Left renal cortex interstitium (tissue), 4 donors: ENCODE measurements at places on chromosomes 1 and 21.

DNA sequence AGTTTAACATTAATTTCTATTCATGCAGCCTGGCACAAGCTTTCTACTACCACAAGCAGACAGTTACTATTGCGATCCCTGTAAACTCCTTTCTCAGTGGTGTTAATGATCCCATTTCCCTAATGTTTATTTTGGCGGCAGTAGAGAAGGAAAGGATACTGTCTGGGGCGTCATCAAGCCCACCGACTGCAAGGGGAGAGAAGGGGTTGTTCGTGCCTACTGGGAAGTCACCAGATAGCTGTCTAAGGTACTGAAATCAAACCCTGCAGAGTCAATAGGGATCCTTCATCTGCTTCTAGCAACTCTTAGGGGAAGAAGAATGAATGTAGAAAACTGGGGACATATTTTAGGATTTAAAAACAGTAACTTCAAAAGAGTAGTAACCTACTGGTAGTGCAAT, 95.2 kb upstream of the ADAR start:
- no peak for DNase-seq

DNA sequence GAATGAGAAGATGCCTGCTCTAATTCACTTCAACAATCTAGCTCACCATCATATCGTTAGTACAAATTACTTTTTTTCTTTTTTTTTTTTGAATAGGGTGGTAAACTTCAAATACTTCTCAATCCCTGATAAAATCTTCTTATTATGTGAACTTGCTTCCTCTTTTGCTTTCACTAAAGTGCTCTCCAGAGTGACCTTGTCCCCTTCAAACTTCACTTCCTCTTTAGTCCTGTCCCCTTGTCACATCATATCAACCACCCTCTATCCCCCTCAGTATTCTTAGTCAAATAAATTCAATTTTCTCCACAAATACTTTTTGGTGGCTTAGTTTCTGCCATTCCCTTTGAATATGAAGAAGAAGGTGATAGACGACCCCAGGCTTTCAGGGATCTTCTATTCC, 124.9 kb upstream of the PLXNA2 start:
- DNase-seq, result no peak

GRCh38 chr1:67814121-67814772, 19.0 kb downstream of the GNG12 start:
- no peak for DNase-seq

DNA sequence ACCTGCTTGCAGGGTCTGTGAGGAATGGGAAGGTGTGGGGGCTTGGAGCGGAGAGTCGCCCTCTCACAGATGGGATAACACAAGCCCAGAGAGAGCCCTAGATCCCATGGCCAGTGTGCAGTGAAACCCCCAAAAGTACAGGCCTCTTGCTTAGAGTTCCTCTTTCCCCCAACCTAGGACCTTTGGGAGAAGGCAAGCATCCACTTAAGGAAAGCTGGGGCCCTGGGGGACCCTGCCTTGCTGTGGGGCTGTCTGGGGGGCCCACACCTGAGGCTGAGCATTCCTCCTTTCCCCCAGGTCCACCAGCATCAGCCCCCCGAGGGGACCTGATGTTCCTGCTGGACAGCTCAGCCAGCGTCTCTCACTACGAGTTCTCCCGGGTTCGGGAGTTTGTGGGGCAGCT, 1.1 kb downstream of the VWA1 start:
- no peak for DNase-seq

DNA sequence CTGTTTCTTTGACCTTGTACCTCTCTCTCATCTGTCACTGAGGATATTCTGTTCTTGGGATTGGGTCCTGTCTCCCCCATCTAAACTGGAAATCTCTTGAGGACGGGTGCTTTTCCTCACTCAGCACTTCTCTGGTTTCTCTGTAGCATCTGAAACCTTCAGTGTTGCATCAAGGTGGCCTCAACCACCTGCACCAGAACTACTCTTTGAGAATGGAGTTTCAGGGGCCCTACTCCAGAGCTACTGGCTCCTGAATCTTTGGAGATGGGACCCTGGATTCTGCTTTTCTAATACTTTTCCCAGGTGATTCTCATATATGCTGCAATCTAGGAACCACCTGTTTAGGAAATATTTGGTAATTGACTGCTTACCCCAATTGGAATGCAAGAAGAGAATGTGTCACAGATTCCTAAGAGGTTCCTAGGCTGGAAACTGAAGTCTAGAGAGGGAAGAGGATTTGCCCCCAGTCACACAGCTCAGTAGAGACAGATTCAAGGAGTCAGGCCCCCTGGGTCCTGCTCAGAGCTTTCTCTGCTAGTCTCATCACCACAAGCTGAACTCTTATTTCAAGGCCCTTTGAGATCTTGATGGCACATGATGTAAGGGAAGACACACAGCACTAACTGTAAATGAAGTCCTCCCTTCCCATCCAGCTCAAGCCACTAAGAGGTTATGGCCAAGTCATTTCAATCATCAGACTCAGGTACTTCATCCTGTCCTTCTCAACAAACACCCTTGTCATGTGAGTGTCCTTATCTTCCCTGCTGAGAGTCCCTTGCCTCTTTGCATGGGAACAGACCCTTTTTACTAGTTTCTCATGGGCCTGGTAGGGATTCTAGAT, 48.7 kb downstream of the EIF2D start:
- no peak for DNase-seq

- no peak for DNase-seq
These were observed 18.1 kb downstream of the SLC37A1 start for GRCh38 chr21:42531771-42532170.

GRCh38 chr21:33496345-33496744, 4.8 kb upstream of the DNAJC28 start:
- DNase-seq, result no peak

- DNase-seq, result no peak
These were observed 6.0 kb downstream of the RAVER2 start for GRCh38 chr1:64750875-64751274.

DNA sequence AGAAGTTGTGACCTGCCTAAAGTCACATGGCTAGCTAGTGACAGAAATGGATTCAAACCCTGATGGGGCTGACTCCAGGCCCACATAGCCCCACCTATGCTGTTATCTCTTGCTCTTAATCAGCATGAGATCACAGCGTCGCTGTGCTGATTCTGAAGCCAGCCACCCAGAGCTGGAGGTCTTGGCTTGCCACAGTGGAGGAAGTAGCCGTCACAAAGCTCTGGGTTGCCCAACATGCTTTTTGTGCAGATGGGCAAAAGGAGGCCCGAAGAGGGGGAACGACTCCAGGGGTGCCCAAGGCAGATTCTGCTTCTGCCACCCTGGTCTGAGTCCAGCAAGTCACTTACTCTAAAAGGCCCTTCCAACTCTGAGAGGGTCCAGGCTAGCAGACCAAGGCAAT, 14.7 kb upstream of the MFSD2A start:
- DNase-seq, result no peak

- no peak for DNase-seq
These were observed 62.7 kb downstream of the CAPN2 start for GRCh38 chr1:223775054-223775453.

- DNase-seq, result no peak
These were observed 228.2 kb upstream of the KCNK2 start for GRCh38 chr1:214854126-214854875.

DNA sequence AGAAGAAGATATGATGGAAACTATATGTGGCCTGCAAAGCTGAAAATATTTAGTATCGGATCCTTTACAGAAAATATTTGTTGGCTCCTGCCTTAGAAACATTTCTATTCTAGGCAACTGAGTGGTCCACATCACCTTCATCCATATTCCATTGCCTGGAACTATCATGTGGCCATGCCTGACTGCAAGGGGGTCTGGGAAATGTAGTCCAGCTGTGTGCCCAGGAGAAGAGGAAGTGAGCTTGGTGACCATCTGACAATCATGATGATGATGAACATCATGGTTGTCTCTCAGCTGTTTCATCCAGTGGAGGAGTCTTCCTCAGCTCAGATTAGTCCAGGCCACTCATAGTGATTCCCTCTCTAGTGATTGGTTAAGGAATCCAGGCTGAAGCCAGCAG, 61.8 kb upstream of the IFNLR1 start:
- no peak for DNase-seq

DNA sequence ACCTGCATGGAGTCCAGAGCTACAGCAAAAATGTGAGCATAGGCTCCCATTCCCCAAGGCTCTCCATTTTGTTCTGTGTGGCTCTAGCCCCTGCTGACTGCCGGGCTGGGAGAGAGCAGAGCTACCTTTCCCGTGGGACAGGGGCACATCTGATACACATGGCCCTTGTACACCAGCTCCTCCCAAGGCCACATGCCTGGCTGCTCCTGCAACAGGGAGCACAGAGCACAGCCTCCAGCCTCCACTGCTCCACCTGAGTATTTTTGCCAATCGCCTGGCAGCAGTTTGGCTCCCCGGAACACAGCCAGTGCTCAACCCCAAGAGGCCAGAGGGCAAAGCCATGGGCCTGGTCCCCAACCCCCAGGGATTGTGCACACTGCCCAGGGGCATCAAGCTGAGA, 146.5 kb downstream of the CHD1L start:
- DNase-seq, result no peak

DNA sequence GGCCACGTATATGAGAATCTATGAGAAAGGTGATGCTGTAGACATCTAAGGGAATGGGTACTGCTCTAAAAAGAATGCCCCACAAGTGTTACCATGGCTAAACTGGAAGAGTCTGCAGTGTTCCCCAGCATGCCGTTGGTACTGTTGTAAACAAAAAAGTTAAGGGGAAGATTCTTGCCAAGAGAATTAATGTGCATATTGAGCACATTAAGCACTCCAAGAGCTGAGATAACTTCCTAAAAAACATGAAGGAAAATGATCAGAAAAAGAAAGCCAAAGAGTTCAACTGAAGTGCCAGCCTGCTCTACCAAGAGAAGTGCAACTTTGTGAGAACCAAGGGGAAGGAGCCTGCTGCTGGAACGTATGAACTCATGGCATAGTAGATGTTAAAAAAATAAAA, 40.8 kb downstream of the PLPP3 start:
- DNase-seq, result no peak

- no peak for DNase-seq
These were observed 17.1 kb downstream of the PRXL2B start for GRCh38 chr1:2603521-2604155.

DNA sequence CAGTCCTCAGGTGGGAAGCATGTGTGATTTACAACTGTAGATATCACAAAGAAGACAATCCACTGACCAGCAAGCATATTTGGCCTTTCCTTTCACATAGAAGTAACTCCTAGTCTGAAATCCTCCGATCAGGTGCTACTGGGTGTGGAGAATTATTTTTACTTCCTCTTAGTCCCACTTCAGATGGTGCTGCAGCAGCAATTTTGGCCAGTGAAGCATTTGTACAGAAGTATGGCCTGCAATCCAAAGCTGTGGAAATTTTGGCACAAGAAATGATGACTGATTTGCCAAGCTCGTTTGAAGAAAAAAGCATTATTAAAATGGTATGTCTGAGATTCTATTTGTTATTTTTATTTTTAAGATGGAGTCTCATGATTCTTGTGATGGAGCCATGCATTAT, 51.0 kb downstream of the SCP2 start:
- DNase-seq, result no peak

GRCh38 chr1:173002891-173003838, 47.6 kb downstream of the TNFSF18 start:
- no peak for DNase-seq

DNA sequence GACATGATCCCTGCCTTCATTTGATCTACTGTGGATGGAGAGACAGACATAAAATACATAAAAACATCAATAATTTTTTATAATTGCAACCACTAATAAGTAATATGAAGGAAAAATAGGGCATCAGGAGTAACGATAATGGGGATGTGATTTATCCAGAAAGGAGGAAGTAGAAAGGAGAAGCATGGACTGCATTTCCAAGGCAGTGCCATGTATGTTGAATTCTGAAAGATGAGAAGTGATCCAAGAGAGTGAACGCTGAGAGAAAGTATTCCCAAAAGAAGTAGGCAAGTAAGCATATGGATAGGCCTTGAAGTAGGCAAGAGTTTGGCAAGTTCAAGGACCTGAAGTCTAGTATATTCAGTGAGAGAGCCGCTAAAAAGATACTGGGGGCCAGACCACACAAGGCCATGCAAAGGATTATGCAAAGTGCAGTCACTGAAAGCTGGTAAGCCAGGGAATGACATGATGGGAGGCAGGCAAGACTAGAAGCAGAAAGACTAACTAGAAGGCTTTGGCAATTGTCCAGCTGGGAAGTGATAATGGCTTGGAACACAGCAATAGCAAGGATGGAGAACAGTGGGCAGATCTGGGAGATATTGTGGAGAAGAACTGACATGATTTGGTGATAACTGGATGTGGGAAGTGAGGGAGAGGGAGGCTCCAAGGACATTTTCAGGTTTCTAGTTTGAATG, 85.9 kb downstream of the TM2D1 start:
- no peak for DNase-seq

DNA sequence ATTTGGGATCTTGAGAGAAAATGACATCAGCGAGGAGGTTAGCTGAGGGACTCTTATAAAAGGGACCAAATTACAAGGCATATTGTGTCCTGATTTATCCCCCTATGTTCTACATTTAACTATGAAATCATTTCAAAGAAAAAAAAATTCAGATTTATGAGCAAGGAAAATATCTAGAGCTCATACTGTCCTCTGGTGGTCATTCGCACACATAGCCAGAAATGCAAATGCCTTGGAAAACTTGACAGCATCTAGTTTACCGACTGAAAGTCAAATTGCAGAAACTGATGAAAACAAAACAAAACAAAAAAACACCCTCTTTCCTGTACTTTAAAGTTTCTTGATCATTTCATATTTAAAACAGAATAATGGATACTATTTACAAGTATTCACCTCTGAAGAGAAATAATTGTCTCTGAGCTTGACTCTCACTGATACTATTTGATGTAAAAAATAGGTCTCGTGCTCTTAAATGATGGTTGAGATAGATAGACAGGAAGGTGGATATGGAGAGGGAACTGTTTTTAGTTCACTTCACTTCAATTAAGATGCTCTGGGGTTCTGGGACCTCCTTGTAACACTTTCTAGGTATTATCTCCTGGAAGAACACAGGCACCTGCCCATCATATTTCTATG, 253.8 kb downstream of the PCP4 start:
- DNase-seq, result peak; percentile 21

- DNase-seq, result no peak
These were observed 39.0 kb upstream of the DPT start for GRCh38 chr1:168767894-168768584.

- no peak for DNase-seq
These were observed 78.7 kb upstream of the ADAM30 start for GRCh38 chr1:119975006-119975405.

- no peak for DNase-seq
These were observed 18.8 kb downstream of the PLEKHM2 start for GRCh38 chr1:15702722-15703550.

DNA sequence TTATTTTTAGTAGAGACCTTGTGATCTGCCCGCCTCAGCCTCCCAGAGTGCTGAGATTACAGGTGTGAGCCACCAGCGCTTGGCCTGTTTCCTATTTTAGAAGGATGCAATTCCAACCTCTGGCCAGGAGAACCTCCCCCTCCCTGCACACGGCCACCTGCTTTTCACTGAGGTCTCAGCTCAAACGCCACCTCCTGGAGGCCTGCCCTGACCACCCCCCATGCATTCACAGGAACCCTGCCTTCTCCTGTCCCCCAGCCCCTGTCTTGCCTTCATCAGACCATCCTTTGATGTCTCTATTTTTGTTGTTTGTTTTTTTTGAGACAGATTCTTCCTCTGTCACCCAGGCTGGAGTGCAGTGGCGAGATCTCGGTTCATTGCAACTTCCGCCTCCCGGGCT, 2.3 kb downstream of the SRM start:
- DNase-seq, result no peak

GRCh38 chr1:20359451-20360330, 69.0 kb downstream of the VWA5B1 start:
- DNase-seq, result no peak

- DNase-seq, result no peak
These were observed 36.2 kb upstream of the KCNA10 start for GRCh38 chr1:110554871-110555801.
